ENCODE measurements at places on chromosomes 5 and 9.

DNA sequence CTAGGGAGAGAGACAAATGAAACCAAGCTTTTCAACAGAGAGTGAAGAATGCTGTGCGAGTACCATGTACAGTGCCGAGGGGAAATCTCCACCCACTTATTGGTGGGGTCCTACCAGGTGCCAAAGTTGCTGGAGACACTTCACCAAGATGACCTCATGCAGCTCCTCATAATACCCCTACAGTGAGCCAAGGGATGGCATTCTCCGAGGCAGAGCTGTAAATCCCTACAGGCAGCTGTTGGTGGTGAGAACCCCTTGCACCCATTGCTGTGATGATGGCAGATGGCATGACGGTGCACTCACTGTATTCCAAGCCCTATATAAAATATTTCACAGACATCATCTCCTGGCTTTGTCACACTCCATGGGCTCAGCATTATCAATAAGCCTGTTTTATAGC lies 464.9 kb downstream of the SPOCK1 start:
- DNase-seq = no peak

DNA sequence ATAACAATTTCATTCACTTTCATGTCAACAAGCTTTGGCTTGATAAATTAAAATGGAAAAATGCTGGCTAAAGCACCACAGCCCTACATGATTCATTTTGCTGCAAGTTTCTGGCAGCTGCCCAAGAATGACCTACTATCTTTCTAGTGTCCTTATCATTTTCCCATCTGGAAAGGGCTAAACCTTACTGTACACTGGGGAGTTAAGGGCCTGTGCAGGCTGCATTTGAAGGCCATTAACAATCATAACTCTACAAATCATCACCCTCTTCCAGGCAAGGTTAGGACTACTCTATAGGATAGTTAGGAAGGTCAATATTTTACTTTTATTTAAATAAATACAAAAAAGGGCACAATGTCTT lies 579.7 kb upstream of the ZNF608 start:
- DNase-seq = no peak

DNA sequence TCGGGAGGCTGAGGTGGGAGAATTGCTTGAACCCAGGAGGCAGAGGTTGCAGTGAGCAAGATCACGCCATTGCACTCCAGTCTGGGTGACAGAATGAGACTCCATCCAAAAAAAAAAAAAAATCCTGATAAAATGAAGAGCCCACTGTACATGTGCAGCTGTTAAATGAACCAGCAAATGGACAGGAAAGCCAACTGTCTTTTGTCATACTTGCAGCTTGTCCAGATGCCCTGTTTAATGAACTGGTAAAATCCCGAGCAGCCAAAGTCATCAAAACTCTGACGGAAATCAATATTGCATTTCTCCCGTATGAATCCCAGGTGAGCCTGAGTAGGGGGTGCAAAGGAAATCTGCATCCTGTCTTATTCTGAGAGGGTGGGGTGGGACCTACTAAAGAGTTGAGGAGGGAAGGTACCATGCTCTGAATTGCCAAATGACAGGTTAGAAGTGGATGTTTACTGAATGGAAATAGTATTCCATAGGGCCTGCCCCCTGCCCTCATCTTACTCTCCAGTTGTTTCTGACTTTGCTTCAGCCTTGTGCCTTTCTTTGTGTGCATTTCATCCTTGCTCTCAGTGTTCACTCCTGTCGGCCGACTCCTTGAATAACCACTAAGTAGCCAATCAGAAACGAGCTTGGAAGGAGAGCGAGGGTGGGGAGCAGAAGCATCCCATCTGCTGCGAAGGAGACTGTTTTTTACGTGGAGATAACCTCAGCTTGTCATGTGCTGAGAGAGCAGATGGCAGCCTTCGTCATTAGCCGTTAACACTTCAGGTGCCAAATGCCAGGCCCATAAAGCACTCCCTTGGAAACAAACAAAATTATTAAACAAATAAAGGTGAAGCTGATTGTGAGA lies 45.7 kb upstream of the CFAP157 start:
- no peak for DNase-seq

- DNase-seq = no peak
Observed at GRCh38 chr5:165425594-165425993, 1920.2 kb downstream of the MAT2B start.

DNA sequence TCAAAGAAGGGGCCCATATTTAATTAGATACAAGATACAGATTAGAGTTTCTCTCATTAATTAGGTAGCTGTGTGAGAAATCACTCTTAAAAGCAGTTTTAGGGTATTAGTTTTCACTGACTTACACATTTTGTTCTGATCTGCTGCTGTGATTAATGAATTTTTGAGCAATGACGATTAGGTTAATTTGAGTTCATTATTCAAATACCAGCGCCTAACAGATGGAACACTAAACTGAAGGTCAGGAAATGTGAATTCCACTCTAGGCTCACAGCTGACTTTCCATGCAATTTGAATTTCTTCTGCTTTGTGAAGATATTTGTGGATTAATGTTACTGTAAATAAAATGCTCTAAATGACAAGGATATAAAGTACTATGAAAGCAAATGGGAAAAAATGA lies 380.6 kb downstream of the ADGRV1 start:
- no peak for DNase-seq

DNA sequence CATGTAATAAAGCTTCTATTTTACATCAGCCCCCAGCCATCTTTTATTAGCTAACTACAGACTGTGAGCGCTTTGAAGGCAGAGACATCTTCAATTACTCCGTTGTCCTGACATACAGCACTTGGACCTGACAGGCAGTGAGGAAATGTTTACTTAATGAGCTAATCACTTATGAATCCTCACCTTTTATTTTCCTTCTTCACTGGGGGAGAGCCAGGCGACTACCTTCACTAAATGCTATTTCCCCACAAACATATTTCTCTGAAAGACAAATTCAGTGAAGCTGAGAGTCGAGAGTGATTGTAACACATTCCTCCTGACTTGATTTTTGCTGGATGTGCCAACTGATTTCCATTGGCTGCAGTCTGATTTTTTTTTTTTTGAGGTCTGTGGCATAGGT lies 192.1 kb upstream of the CLINT1 start:
- no peak for DNase-seq

DNA sequence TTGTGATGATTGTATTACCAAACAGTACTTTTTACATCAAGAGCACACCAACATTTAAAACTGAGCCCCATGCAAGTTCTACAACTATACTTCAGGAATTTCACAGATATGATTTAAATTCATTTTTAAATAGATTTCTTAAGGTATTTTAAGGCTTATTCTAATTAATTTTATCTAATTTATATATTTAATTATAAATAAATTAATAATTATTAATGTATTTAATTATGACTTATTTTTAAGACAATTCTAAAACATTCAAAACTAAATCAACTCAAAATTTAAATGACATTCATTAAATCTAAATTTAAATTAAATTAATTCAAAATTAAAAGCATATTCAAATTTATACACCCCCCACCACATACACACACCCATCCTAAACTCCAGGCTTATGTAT lies 299.2 kb downstream of the NFIB start:
- no peak for DNase-seq

GRCh38 chr9:114745108-114745848 lies 60.6 kb downstream of the TNFSF15 start:
- no peak for DNase-seq

DNA sequence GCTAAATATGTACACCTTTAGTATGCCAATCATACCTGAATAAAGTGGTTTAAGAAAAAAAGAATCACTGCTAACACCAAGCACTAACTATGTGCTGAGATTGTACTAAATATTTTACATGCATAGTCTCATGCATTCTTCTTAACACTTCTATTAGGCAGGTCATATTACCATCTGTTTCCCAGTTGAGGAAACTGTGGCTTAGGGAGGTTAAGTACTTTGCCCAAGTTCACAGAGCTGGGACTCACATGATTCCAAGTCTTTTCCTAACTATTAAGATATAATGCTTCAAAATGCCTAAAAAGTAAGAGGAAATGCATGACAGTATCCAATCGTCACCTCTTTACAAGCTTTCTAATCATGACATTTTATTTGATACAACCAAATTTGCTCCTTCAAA lies 69.2 kb upstream of the PLPP6 start:
- no peak for DNase-seq

- DNase-seq = no peak
Observed at GRCh38 chr5:170715141-170715540, 68.4 kb upstream of the GABRP start.
